ENCODE measurements at places on chromosomes 16 and 17. TPM values are rescaled to one million over a fixed set of nuclear protein-coding genes. Genes with fewer than 3 reads are reported as not detected.

DNA sequence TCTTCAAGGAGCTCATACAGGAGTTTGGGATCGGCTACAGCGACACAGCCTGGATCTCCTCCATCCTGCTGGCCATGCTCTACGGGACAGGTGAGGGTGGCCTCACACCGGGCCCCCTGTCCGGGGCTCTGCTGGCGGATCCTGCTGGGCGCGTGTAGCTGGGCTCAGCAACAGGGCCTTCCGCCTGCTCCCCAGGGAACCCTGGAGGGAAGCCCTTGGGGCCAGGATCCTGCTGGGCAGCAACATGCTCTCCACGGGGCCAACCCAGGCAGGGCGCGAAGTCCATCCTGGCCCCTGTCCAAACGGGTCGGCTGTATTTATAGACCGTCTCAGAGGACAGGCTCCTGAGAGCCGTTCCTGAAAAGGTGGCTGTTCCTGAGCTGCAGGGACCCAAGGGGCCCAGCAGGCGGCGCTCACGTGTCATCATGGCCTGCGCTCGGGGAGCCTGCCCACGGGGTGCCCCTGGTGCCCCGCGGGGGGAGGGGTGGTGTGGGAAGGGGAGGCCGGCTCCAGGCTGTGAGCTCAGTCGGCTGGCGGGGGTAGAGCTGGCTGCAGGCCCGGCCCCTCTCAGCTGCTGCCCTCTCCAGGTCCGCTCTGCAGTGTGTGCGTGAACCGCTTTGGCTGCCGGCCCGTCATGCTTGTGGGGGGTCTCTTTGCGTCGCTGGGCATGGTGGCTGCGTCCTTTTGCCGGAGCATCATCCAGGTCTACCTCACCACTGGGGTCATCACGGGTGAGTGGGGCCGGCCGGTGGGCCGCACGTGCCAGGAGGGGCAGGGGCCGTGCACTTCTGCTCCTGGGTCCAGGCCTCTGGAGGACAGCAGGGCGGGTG, 7.5 kb downstream of the SLC16A3 start:
- peak; percentile 73 for DNase-seq

DNA sequence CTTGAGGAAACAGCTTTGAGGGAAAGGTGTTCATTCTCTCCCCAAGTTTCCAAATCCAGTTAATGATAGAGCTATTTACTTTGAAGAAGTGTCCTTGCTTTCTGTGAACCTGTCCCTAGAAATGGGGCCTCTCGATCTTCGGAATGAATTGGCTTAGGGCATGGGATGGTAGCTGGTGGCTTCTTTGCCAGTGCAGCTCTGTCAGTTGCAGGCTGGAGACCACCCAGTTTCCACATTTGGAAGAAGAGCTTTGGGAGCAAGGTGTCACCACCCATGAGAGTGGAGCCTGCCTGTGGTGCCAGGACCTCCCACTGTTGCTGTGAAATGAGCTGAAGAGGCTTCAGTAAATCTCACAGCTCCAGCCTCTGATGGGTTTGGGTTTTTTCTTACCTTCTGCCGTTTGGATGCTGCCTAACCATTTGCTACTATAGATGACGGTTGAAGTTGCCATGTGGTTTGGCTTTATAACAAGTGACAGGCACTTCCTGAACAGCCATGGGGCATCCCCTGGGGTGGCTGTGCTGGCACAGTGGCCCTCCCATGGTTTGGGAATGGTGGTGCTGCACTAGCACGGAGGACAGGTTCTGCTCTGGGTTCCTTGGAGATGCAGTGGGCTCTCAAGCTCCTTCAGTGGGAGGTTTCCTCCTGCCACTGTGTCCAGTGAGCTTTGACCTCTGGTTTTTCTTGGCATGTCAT, 19.5 kb upstream of the SLC5A10 start:
- no peak for DNase-seq

The CLEC18A gene
- 0.63 TPM for total RNA-seq

DNA sequence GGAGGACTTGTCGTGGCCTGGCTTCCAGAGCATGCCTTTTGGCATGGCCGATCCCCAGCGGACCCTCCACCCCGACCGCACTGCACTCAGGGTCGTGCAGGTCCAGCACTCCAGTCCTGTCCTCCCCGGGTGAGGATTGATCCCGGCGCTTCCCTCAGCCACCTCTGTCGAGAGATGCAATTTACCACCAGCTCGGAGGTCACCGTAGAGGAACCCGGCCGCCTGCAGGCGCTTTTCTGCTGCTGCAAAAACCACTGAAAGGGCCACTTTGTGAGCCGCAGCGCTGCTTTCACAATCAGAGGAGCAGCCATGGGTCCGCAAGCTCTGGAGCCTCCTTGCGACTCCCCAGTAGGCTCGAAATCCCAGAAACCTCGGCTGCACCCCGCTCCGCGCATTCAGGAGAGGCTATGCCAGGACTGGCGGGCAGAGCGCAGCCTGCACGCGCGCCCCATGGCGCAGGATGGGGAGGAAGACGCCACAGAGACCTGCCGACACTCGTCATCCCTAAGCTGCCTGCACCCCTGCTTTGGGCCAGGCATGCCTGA, 134.2 kb downstream of the HS3ST2 start:
- no peak for DNase-seq

The GAST gene
- total RNA-seq = not detected

DNA sequence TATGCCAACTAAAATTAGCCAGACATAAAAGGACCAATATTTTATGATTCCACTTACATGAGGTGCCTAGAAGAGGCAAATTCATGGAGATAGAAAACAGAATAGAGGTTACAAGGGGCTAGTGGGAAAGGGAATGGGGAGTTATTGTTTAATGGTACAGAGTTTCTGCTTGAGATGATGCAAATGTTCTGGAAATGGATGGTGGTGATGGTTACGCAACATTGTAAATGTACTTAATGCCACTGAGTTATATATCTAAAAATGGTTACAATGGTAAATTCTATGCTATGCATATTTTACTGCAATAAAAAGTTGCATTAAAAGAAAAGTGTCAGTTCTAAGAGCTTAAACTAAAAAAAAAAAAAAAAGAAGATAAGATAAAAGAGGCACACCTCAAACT, 17.9 kb downstream of the MT1X start:
- no peak for DNase-seq

DNA sequence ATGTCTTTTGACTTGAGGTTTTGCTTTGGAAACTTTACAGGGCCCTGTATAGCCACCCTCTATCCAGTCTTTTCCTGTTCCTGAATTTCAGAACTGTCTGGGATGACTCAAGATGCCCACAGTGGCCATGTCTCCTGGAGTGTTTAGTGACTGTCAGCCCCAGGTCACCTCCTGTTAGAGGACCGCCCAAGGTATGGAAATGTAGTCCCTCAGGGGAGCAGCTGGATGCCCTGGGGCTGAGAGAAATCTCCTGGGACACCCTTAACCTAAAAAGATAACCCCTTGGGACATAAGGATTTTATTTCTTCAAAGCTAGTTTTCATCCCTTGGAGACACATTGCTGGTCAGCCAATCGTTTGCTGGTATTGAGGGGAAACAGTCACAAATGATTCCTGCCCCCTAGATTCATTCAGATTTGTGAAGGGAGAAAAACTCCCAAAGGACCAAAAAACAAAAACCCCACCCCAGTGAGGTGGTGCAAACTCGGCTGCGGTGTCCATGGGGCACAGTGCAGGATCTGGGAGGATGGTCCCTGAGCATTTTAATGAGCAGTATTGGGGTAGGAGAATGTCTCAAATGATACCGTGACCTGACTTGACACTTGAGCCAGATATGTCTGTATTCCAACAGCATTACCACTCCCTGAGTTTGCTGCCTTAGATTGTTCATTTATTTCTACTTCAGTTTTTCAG, 1.7 kb downstream of the ZNF267 start:
- DNase-seq = no peak

DNA sequence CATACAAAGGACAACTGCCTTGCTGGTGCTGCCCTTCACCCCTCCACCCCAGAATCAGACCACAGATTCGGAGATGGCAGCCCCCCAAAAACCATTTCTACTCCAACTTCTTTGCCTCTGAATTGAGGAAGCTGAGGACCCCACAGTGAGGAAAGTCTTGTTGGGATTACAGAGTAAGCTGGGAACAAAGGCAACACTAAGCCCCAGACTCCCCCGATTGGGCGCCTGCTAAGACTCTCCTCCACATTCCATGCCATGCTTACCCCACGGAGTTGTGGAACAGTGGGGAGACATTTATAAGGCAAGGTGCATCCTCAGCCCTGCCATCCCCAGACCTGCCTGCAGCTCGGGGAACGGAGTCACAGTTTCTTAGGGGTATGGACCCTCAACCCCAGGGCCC, 1.9 kb downstream of the GIT1 start:
- no peak for DNase-seq

- no peak for DNase-seq
Measured at GRCh38 chr16:65908568-65908967, 457.9 kb upstream of the CDH5 start.

- no peak for DNase-seq
Measured at GRCh38 chr17:77779711-77780539, 178.6 kb upstream of the TNRC6C start.

- DNase-seq = no peak
Measured at GRCh38 chr17:72622661-72623433, 469.6 kb downstream of the SLC39A11 start.

DNA sequence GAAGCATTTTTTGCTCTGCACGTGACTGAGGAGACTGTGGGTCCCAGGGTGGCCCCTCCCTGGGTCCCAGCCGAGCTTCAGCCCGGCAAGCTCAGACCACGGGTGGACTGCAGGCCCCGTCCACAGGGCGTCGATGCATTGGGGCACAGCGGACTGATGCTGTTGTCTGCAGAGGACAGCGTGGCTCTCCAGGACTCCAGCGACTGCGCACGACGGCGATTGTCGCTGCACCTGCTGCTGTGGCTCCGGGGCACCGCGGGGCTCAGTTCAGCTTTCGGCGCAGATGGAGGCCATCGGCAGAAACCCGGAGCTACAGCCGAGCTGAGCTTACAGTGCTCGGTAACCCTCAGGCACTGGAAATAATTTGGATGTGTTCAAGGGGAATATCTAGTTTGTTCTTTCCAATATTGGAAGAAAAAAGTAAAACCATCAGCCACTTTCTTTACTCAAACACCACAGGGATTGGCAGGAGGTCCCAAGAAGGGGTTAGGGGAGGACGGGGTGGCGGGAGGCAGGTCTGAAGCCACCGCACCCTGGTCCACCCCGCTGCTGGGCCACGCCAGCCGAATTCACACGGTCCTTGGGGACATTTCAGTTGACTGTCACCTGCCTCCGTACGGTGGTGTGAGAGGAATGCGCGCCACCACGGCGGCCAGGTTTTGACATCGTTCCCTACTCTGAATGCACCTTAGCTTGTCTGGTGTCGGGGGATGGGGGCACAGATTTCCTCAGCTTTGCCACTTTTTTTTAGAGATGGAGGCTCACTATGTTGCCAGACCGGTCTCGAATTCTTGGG, 88.7 kb upstream of the RPH3AL start:
- DNase-seq = no peak

DNA sequence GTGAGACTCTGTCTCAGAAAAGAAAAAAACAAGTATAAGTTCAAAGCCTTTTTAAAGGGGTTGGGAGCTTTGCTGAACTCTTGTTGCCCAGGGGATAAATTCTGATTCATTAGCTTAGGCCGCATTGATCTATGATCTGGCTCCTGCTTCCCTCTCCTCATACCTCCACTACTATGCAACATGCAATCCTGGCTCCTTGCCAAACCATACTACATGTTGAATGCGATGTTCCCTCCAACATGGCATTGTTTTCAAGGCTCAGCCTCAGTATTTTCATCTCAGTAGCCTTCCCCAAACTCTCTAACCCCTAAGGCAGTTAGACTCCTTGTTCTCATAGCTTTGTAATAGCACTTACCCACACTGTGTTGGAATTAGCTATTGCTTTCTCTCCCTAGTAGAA, 6.2 kb downstream of the REXO5 start:
- no peak for DNase-seq

DNA sequence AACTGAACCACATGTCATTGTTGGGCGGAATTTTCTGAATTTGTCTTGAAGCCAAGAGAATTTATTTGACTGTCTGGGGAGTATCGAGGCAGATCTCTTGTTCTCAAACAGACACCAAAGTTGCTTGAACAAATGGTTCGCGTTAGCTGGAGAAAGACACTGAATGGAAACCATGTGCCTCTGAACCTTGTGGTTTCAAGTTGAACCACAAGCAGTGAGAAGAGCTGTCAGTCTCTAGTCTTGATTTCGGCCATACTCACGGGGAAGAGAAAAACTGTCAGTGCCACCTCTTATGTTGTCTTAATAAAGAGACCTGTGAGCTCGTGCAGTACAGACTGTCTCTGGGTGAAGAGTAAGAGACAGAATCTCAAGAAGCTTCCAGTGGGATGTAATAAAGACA, 886.5 kb upstream of the SOX9 start:
- no peak for DNase-seq

The RCVRN gene
- not detected for total RNA-seq

GRCh38 chr17:5027916-5028315, 7.3 kb downstream of the SLC52A1 start:
- DNase-seq = no peak

DNA sequence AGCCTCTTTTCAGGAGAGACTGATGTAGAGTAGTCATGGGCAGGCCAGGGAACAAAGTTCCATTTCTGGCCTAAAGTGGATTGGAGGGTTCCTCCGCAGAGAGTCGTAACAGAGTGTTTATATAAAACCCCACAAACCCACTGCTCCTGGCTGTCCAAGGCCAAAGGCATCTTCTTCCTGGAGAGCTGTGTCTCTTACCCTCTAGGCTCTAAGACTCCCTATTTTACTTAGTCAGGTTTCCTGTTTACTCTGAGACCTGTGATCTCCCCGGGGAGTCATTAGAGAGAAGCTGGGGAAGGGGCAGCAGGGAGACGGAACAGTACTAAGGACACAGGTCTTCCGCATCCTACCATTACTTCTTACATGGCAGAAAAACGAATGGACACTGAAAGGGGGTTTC, 69.5 kb downstream of the HIC1 start:
- no peak for DNase-seq

GRCh38 chr17:4931963-4932362, at the start of gene GP1BA:
GP1BA (plus strand) TSS chr17:4932277; CDS start chr17:4932605, 328 bp downstream.
- DNase-seq = no peak

- peak; percentile 65 for DNase-seq
Measured at GRCh38 chr16:46961373-46962353, 11.8 kb downstream of the DNAJA2 start.

GRCh38 chr17:46733837-46734475, 84.5 kb downstream of the WNT3 start:
- no peak for DNase-seq

DNA sequence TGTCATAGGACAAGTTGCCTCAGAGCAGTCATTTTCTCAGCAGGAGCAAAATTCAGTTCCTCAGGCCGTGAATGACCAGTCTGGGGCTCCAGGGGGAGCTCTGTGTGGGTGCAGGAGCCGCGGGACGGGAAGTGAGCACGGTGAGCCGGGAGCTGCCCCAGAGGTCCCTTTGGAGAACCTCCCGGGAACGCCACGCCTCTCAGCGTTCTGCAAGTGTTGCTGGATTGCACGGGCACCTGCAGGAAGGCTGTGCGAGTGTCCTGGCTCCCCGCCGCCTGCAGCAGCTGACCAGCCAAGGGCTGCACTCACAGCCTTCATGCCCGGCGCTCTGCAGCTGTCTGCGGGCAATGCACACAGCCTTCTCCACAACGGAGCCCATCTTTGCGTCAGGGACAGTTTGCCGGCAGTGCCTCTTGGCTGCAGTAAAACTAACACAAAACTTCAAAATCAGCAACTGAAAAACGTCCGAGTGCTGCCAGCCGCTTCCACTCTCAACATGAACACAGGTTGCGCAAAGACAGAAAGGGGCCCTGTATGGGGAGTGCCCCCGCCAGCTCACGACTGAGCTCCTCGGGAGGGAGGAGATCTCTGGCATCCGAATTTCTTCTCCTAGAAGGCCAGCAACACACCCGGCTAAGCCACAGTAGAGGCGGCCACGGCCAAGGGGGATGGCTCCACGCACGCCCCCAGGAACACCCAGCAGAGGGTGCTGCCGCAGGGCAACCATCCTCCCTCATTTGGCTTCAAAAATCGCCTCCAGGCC, 16.0 kb downstream of the NDUFAF8 start:
- DNase-seq = no peak
